ENCODE measurements at places on chromosomes 7 and 10.

DNA sequence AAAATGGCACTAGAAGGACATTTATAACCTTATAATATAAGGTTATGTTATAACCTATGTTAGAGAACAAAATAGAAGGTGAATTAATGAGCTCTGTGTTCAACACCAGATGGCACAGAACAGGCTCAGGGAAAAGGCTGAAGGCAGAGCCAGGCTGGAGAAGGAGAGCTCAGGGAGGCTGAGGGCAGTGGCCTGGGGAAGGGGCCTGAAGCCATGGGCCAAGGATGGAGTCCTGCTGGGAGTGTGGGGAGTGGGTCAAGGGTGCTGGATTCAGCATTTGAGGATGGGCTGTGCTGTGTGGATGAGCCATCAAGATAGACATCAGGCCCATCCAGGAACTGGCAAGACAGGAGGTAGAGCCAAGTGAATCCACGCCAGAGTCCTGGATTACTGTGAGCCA lies 218.8 kb downstream of the ZNF248 start:
- DNase-seq, result no peak

GRCh38 chr10:27541796-27542729 lies 38.0 kb downstream of the RAB18 start:
- no peak for DNase-seq

DNA sequence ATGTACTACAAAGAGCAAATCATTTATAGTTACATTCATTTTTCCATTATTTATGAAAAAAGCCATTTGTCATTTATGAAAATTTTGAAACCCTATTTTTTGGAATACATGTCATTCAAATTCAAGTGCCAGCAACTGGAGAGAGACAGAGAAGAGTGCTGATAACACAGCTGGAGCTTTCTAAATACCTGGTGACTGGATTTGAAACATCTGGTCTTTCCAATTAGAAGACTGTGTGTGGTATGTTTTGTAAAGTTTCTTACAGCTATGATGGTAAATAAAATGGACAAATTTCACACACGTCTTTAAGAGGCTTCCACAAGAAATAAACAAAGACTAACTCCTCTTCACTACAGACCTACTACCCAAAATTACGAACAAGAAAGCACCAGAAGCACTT lies 56.8 kb downstream of the CHCHD3 start:
- no peak for DNase-seq

DNA sequence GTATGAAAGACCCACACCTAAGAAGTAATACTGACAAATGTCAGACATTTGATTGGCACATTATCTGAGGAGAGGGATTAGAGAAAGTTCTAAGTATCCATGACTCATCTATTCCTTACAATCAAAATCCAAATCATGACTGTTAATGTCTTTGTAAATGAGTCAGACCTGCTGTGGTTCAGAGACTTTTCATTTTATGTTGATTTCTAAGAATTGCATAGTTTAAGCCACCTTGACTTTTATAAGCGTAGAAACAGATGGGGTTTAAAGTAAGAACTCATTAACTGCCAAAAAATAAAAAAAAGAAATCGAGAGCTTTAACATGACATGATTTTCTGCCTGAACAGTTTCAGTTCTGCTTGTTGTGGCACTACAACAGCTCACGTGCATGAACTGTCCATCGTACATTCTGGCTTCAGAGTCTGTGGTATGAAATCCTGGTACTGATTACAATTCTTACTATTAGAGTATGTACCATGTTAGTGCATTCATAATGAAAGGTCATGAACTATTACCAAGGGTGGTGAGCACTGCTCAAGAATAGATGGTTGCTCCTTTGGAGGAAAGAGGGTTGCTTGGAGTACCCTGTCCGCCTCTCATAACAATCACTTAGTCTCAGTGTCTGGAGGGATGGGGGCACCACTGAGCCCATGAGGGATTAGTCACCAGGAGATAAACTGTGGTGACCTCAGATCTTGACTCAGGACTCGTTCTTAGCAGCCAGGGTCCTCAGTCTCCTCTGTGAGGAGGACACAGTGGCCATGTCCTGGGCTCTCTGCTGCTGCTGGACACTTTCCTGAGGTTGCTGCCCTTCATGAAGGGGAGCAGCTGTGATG lies 42.2 kb downstream of the ACSM6 start:
- no peak for DNase-seq

- no peak for DNase-seq
These were observed 405.2 kb upstream of the AUTS2 start for GRCh38 chr7:69193061-69193460.

All from stimulated activated CD8-positive, alpha-beta memory T cell treated with anti-CD3 and anti-CD28 coated beads, Interleukin-7, amount 100 ng/mL, for 1 hour (primary cell).